Smooth muscle cell of the coronary artery (primary cell): ENCODE measurements at places on chromosomes 11 and 22. TPM values are rescaled to one million over a fixed set of nuclear protein-coding genes. Genes with fewer than 3 reads are reported as not detected.

Gene DSCAML1
- total RNA-seq: not detected in 2 replicates

Gene FAM83F
- under 0.01 TPM in 1 of 2 replicates, not detected in the other for total RNA-seq

Gene KRTAP5-4
- not detected in 2 replicates for total RNA-seq

Gene GAS2
- total RNA-seq: 0.59 and 0.68 TPM in 2 replicates

Gene KRTAP5-7
- total RNA-seq: not detected in 2 replicates

Gene DNAJB7
- total RNA-seq: not detected in 2 replicates

Gene OR5P2
- not detected in 2 replicates for total RNA-seq

Gene CFAP300
- 1.4 and 5.5 TPM in 2 replicates for total RNA-seq

Gene TRIM22
- total RNA-seq: 73.4 and 161 TPM in 2 replicates

Gene SMDT1
- total RNA-seq: 7.8 and 16.8 TPM in 2 replicates

Gene GLYAT
- not detected in 2 replicates for total RNA-seq

Gene TNNT3
- 0.15 and 0.70 TPM in 2 replicates for total RNA-seq

Gene MOV10L1
- total RNA-seq: 0.23 and 16.9 TPM in 2 replicates
